ENCODE measurements at places on chromosomes 7 and 10.

DNA sequence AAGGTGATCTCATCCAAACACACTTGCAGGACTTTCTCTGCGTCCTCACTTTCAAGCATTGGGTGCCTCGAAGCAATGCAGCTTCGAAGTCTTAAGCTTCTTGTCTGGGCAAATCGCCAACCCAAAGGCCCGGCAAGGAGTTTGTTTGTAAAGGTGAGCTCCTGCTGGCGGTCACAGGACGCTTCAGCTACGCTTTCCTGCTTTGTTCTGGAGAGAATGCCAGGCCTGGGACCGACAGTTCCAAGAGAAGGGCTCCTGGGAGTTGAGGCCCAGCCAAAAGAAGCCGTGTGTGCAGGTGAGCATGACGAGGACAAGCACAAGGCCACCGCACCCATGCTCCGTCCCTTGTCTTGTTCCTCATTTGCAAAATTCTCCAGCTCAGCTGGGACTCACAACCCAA, 106.6 kb upstream of the DOCK1 start:
- DNase-seq, result no peak

DNA sequence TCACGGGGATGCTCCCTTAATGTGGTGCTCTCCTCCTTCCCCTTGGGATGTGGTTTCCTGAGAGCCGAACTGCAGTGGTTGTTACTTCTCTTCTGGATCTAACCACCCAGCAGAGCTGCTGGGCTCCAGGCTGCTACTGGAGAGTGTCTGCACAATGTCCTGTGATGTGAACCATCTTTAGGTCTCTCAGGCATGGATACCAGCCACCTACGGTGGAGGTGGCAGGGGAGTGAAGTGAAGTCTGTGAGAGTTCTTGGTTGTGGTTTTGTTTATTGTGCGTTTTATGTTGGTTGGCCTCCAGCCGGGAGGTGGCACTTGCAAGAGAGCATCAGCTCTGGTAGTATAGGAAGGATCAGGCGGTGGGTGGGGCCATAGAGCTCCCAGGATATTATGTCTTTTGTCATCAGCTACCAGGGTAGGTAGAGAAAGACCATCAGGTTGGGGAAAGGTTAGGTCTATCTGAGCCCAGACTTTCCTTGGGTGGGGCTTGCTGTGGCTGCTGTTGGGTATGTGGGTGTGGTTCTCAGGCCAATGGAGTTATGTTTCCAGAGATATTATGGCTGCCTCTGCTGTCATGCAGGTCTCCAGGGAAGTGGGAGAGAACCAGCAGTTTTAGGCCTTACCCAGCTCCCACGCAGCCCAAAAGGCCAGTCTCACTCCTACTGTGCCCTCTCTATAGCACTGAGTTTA, 87.9 kb downstream of the KIF20B start:
- no peak for DNase-seq

GRCh38 chr7:15755061-15755460, 68.6 kb upstream of the MEOX2 start:
- DNase-seq, result no peak

DNA sequence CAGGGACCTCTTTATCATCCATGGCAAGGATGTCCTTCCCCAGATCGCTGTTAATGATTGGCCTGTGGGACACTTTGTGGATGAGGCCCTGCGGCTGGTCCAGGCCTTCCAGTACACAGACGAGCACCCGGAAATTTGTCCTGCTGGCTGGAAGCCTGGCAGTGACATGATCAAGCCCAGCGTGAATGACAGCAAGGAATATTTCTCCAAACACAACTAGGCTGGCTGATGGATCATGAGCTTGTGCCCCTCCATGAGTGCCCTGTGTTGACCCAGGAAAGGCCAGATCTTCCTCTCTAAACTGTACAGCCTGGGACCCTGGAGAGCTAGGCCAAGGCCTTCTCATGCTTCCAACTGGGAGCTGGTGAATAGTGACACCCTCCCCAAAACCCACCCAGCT, 124.1 kb downstream of the CUL2 start:
- no peak for DNase-seq

GRCh38 chr7:98760201-98760651, 109.6 kb downstream of the TMEM130 start:
- DNase-seq, result peak; percentile 52

DNA sequence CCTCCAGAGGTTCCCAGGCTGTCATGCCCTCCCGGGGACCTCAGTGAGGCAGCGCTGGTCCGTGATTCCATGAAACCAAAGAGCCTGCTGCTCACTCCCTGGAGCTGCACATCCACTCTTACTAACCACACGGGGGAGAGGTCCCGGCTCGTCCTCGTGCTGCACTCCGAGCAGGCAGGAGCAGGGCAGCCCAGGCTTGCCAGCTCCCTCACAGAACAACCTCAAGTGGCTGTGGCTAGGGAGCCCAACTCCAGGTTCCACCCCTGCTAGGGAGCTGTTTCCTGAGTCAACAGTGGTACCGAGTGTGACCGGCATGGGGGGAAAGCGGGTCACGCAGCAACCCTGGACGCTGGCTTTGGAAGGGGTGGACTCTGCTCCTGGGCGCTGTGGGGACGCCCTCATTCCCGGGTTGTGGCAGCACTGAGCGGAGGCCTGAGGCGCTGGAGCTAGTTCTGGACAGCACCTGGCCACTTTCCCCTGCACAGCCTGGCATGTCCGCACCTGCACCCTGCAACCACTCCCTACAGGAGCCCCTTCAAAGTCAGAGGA, 27.9 kb upstream of the PPP2R2D start:
- DNase-seq, result no peak
